ENCODE measurements at places on chromosomes 1 and 21.

DNA sequence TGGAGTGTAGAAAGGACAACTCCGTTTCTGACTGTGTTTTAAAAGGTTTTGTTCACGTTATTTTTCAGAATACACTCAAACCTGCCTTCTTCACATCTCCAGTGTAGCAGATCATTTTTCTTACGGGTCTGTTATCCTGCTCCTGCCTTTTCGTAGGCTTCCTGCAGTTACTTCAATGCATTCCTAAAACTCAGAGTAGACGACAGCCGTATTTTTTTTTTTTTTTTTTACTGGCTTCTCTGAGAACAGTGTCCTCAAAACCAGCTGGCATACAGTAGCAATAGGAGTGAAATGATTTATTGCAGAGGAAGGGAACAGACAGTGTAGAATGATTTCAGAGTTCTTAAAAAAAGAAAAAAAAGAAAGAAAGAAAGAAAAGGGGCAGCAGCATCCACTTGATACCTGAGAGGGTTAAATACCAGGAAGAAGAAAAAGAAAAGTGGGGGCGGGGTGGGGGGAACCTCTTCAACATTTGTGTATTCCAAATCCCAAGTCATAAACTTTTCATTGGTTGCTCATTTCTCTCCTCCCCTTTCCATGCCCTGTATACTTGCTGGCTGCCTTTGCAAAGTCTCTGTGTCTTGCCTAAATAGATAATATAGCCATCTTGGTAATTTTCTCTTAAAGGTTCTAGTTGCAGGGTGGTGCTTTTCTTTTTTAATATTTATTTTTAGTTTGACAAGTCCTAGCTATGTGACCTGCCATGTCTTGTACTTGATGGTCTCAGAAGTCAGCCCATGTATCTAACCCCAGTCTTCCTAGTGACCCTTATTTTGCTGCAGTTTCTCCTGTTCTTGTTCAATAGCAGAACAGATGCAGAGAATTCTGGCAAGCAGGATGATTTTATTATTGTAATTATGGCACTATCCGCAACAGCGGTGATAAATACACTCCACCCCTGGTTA lies 2.8 kb downstream of the TGFB2 start:
- DNase-seq, result no peak

DNA sequence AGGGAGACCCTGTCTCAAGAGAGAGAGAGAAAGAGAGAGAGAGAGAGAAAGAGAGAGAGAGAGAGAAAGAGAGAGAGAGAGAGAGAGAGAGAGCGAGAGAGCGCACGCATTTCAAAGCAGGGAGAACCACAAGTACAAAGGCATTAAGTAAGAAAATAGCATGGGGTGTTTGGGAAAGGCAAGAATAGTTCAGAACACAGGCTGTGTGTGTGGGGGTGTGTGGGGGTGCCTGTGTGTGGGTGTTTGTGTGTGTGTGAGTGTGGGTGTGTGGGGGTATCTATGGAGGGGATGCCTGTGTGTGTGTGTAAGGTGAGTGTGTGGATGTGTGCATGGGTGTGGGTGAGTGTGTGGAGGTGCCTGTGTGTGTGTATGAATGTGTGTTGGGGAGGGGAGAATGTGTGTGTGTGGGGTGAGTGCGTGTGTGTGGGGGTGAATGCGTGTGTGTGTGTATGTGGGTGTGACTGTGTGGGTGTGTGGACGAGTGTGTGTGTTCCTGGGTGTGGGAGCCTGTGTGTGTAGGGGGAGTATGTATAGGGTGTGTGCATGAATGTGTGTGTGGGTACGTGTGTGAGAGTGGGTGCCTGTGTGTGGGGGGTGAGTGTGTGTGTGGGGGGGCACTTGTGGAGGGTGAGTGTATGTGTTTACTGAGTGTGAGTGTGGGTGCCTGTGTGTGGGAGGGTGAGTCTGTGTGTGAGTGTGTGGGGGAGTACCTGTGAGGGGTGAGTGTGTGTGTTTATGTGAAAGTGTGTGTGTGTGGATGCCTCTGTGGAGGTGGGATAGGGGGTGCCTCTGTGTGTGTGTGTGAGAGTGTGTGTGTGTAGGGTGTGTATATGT lies 19.1 kb upstream of the HDAC1 start:
- DNase-seq, result no peak

GRCh38 chr1:96971439-96971838 lies 249.9 kb downstream of the PTBP2 start:
- no peak for DNase-seq

DNA sequence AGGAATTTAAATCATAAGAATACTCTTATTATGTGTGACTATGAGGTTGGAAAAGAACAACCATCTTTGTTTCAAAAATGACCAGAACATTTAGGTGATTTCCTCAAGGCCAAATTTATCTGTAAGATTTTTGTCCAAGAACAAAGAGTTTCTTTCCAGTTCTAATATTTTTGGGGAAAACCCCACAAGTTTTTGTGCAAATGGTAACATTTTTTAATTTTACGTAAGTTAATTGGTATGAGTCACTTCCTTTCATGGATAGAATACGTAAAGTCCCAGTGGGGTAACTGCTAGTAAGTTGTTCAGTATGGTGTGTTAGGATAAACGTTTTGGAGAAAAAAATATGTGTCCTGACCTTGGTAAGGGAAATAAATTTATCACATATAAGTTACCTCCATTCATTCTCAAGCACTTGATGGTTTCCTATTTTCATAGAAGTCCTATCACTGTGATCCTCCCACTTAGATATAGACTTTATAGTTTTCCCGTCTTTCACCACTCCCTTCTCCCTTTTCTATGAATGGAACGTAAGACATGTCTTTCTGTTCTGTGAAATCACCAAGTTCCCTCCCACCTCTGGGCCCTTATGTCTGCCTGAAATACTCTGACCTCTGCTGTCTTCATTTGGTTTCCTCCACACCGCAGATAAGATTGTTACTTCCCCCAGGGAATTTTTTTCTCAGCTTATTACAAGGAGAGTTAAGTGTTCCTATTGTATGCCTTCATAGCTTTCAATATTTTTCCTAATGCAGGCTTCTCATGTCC lies 34.9 kb upstream of the TSNAX start:
- no peak for DNase-seq

- DNase-seq, result no peak
Observed at GRCh38 chr1:106458866-106459265, 597.6 kb upstream of the PRMT6 start.
